GF-D8 (cell line): ENCODE measurements at places on chromosomes 12 and 14.

DNA sequence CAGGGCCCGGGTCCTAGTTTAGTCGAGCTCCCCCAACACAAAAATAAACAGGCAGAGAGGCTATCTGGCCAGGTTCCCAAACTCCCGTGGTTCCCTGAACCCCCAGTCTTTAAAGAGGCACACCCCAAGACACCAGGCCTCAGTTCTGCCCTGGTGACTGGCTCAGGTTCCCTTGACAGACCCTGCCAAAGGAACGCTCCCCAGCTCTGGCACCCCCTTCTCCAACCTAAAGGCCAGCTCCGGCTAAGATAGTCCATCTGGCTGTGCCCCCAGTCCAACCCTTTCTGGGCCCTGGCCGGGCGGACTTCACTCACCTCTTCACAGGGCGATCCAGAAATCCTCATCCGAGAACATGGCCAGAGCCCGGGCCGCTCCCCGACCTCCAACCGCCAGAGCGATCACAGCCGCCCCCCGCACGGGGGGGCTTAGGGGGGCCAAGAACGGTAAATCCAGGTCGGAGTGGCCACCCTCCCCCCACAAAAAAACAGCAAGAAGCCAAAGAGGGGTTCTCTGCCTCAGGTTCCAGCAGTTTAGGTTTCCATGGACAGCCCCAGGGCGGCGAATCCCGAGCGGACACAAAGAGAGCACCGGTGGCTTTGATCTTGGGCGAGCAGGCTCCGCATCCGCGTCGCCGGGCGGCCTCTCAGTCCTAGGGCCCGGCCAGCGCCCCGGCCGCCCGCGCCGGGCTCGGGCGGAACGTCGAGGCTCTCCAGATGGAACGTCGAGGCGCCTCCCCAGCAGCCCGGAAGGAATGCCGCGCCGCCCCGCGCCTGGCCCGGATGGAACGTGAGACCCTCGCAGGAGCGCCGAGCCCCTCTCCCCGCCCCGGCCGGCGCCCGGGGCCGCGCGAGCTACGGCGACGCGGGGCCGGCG is 1.1 kb downstream of the KMT2D start:
- no peak for DNase-seq

- no peak for DNase-seq
Observed at GRCh38 chr14:104805326-104805678, 4.4 kb downstream of the ZBTB42 start.

DNA sequence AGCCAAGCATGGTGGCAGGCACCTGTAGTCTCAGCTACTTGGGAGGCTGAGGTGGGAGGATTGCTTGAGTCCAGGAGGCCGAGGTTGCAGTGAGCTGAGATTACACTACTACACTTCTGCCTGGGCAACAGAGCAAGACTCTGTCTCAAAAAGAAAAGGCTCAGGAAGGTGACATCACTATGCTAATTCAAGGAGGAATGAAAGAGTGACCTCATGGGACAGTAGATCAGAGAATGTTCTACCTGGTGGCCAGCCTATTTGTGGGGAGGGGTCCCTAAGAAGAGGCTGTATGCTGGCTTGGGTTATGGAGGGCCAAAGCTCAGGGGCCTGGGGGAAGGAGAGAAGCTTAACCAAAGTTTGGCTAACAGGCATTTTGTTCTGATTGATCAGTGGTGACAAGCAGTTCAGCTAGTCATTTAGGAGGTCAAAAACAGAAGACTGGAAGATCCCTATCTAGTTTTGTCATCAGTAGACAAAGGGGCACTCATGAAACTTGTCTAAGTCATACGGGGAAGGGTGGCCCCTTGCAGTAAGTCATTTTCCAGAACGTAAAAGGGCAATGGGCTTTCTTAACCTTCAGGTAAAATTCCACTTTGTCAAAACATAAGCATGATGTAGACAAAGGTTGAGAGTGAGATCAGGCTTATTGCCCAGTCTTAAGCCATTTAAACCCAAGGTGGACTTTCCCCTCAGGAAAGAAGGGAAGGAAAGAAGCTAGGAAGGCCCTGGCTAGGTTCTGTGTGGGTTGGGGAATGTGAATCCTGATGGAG is 60.8 kb upstream of the EEA1 start:
- DNase-seq: no peak

GRCh38 chr12:55250944-55251343 is 6.5 kb downstream of the OR6C74 start:
- DNase-seq: no peak

GRCh38 chr12:12725956-12726554 is 8.9 kb downstream of the CDKN1B start:
- DNase-seq: no peak

DNA sequence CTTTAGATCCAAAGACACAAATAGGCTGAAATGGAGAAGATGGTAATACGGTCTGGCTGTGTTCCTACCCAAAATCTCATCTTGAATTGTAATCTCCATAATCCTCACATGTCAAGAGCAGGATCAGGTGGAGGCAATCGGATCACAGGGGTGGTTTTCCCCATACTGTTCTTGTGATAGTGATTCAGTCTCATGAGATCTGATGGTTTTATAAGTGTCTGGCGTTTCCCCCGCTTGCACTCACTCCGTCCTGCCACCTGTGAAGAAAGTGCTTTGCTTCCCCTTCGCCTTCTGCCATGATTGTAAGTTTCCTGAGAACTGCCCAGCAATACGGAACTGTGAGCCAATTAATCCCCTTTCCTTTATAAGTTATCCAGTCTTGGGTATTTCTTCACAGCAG is 1795.5 kb upstream of the FLRT2 start:
- no peak for DNase-seq

DNA sequence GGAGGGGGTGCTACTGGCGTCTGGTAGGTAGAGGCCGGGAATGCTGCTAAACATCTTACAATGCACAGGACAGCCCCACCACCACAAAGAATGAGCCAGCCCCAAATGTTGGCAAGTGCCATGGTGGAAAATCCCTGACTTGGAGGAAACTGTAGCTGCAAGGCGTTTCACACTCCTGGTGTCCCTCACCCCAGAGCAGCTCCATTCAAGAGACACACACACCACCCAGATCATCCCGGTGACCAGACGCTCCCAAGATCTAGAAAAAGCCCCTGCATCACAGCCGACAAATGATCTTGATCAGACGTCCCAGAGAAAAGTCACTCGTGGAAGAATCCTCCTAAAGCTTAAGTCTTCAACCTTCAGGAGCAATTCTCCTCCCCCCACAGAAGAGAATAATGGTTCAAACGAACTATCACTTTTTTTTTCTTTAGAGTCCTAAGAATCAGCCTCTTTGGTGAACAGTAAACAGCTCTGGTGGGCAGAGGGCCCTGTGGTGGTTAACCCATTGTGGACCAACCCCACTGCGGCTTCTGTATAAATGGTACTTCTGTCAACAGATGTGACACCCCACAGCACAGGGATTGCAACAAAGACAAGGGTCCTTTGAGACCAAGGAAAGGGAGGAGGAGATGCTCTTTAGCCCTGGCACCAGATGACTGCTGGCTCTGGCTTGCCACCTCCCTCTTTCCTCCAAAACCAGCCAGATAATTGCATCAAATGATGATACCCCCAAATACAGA is 2.7 kb downstream of the GLTP start:
- DNase-seq: no peak

GRCh38 chr14:63895510-63895909 is 42.7 kb downstream of the SYNE2 start:
- no peak for DNase-seq

- DNase-seq: no peak
Observed at GRCh38 chr14:100150932-100151587, 8.4 kb downstream of the DEGS2 start.

GRCh38 chr12:82213761-82214160 is 144.4 kb downstream of the CCDC59 start:
- no peak for DNase-seq

- no peak for DNase-seq
Observed at GRCh38 chr14:89853936-89854693, 100.4 kb downstream of the EFCAB11 start.

GRCh38 chr12:25993901-25994651 is 35.6 kb downstream of the RASSF8 start:
- DNase-seq: no peak

DNA sequence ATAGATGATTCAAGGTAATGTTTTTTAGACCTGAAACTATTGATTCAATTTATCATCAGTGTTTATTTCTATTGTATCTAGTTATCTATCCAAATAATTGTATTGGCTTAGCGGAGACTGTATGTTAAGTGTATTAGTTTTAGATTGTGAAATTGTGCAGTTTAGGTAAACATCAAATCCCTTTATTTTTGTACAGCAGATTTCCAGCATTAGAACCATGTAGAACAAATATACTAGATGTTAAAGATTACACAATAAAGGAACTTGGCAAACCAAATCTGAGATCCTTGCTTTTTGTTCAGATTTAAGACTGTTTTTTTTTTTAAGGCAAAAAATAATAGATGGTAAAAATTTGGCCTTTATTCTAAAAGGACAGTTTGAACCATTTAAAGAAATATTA is 39.3 kb downstream of the PPM1A start:
- no peak for DNase-seq

DNA sequence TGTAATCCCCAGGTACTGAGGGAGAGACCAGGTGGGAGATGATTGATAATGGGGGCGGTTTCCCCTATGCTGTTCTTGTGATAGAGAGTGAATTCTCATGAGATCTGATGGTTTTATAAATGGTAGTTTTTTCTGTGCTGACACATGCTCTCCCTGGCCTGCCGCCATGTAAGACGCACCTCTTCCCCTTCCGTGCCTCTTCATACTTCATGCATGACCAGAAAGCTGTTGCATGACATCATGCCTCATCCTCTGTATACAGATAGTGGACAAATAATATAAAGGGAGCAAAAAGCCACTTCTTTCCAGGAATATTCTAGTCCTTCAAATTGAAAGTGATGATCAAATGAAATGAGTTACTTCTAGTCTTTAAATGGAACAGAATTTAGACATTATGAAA is 47.3 kb upstream of the LRIG3 start:
- no peak for DNase-seq
